ENCODE measurements at places on chromosomes 3 and 15.

GRCh38 chr3:123634149-123635051 lies 49.5 kb upstream of the HACD2 start:
- DNase-seq = no peak

GRCh38 chr3:75737831-75738493 lies 47.4 kb downstream of the ZNF717 start:
- DNase-seq = no peak

DNA sequence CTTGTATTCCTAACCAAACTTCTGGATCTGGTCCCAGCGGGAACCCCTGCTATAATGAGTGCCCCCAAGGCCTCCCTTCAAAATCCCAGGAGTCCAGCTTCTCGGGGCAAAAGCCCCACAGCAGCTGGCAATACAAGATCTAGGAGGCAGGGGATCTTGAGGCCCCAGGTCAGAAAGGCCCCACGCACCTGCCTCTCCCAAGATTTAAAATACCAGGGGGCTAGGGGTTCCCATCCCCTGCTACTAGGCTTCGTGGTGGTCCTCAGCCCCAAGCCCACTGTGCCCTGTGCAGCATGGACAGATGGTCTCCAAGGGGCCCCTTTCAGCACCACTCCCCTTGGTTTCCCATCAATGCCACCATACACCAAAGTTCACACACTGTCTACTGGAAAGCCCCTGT lies 15.8 kb upstream of the CYP11A1 start:
- DNase-seq = no peak

DNA sequence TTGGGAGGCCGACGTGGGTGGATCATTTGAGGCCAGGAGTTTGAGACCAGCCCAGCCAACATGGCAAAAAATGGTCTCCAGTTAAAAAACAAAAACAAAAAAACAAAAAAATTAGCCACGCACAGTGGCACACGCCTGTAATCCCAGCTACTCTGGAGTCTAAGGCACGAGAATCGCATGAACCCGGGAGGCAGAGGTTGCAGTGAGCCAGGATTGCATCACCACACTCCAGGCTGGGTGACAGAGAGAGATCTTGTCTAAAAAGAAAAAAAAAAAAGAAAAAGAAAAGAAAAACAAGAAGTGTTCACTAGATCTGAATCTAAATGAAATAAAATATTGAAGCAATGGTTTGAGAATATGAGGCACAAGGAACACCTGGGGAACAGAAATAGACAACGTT lies 36.7 kb downstream of the SLC9A9 start:
- DNase-seq = no peak

GRCh38 chr3:189355481-189356201 lies 183.9 kb downstream of the TPRG1 start:
- peak; percentile 16 for DNase-seq

- DNase-seq = no peak
These were observed 57.8 kb upstream of the KY start for GRCh38 chr3:134708671-134709070.

DNA sequence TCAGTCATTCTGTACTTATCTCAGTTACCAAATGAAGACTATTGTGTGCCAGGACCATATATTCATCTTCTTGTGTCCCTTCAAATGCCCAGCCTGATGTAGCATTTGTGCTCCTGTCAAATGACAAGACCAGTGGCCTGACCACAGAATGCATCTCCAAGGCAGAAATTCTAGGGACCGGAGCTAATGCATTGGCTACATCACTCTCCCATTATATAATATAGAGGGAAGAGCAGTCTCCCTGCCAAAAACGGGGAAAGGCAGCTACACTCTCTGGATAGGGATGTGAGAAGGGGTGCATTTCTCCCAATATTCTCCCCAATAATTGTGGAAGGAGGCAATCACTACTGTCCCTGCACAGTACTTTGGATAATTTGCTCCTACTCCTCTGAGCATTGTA lies 312.0 kb downstream of the EPHB1 start:
- DNase-seq = no peak

DNA sequence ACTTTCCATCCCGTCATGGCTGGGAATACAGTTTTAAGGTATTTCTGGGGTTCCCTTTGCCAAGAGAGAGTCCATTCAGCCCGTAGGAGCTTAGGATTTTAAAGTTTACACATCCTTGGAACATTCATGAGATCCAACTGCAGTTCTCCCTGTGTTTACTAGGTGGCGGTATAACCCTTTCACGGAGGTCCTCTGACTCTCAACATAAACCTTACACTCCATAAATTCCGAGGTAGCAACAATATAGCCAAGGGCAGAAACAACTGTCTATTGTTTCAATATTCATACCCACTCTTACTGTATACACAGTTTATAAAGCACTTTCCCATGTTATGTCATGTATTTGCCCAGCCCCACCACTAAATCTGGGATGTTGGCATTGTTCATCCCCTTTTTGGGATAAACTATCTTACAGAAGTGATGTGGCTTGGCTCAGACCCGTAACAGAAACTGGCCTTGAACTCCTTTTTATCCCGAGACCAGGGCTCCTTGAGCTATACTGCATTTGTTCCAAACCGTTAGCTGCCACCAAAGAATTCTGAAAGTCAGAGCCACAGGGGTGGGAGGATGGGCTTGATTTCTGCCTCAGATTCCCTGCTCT lies 69.2 kb upstream of the COL6A5 start:
- no peak for DNase-seq

DNA sequence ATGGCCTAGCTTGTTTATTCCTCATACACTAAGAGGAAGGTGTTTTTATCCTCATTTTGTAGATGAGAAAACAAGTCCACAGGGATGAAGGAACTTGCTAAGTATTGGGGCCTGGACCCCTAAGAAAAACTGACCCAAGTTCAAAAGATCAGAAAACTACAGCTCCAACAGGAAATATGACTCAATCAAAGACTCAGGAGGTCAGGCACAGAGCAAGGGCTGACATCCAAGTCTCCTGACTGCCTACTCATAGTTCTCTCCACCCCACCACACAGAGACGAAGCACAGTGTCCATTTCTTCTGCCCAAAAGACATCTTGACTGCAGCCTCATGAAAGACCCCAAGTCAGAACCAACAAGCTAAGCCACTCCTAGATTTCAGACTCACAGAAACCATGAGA lies 26.9 kb upstream of the TPM1 start:
- no peak for DNase-seq

DNA sequence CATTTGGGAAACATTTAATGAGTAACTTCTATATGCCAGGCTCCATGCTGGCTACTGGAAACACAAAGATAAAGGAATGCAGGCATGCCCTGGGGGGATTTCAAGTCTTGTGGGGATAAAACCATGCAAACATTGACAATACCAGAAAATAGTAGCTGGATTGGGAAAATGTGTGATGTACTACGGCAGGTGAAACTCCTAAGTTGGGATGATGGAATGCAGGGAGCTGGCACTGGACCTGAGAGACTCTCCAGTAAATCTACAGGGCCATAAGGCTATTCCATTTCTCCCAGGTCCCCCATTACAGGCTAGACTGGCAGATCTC lies 68.2 kb upstream of the NTRK3 start:
- no peak for DNase-seq

DNA sequence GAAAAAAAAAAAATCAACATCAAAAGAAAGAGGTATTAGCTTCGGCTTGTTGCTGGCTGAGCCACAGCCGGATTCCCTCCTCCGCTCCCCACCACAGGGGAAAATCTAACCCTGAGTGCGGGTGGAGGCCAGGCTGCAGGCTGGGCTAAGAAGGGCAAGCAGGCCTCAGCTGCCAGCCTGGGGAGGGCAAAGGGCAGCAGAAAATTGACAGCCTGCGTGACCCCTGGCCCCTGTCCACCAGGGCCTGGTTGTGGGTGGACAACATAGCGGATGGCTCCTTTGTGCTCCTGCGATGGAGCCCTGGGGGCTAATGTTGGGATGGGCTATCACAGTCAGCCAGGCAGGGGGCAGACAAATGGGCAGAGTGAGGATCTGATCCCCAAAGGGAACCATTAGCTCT lies 25.4 kb downstream of the CACNA2D2 start:
- DNase-seq = no peak

GRCh38 chr3:195703776-195704175 lies 17.0 kb upstream of the MUC20 start:
- no peak for DNase-seq

DNA sequence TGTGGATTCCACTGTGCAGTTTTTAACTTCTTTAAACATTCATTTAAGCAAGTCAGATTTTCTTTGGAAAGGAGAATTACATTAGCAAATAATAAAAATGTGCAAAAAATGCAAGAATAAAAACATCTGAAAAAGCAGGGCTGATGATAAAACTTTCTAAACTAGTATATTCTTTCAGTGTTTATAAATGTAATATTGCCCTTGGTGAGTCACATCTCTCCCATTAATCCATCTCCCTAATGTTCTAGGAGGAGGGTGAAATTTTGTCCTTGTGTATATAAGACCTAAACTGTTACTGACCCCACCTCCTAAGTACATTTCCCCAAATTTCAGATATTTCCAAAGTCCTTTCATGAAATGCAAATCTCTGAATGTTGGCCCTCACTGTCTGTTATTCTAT lies 28.5 kb upstream of the DCUN1D1 start:
- DNase-seq = no peak

DNA sequence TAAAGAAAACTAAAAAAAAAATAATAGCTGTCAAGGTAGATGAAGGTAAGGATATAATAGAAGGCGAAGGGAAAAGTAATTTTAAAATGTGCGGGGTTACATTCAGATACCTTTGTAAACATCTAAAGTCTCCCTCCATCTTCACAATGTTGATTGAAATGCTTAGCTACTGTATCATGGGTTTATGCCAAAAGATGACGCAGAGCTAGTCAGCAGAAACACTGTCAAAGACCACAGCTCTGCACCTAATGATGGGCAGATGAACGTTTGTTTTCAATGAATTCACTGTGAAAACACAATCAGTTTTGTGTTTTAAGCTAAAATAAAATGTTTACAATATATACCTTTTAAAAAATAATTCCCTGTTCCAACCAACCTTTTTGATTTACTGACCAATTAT lies 61.2 kb downstream of the RFTN1 start:
- DNase-seq = no peak

- DNase-seq = no peak
These were observed 657.7 kb upstream of the CCDC54 start for GRCh38 chr3:106719583-106719982.

- DNase-seq = no peak
These were observed 3.3 kb upstream of the HES1 start for GRCh38 chr3:194132465-194133286.

DNA sequence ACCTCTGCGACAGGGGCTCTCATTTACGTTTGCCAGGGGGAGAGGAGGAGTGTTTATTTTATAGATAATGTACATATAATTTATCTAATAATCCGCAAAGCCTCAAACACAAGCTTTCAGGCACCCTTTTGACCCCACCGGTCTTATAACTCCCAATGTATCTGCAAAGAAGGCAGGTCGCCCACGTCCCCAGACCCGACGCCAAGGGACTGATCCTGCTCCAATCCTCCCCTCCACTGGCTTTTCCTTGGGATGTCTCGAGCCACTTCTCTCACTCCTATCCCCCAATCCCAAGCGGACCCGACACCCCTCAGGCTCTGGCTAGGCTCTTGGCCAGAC lies 452 bp downstream of the DCP1A start:
- peak; percentile 1 for DNase-seq

DNA sequence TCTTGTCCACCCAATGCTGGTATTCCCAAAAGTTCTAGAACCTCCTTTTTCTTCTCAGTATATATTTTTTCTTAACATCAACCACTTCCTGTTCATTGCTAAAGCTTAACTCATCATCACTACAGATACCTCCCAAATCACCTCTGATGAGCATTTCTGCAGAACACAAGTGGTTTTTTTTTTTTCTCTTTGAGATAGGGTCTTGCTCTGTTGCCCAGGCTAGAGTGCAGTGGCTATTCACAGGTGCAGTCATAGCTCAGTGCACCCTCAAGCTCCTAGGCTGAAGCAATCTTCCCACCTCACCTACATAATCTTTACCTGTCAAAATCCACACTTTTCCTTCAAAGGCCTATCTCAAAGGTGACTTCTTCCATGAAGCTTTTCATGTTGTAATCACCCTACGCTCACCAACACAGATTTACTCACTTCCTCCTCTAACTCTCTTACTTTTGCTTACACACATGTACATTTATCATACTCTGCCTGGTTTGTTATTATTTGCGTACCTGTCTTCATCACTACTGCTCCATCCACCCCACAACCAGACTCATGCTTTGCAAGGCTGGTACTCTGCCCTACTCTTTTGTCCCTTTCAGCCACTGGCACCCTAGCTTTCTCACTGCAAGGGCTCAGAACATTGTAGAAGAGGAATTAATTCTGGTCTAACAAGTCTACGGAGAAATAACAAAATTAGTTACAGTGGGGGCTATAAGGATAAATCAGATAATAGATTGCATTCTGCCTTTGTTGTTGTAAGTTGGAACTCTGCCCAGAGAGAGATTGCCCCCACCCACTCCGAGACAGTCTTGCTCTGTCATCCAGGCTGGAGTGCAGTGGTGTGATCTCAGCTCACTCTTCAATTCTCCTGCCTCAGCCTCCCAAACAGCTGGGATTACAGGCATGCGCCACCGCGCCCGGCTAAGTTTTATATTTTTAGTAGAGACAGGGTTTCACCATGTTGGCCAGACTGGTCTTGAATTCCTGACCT lies 27.5 kb downstream of the HERC1 start:
- no peak for DNase-seq

DNA sequence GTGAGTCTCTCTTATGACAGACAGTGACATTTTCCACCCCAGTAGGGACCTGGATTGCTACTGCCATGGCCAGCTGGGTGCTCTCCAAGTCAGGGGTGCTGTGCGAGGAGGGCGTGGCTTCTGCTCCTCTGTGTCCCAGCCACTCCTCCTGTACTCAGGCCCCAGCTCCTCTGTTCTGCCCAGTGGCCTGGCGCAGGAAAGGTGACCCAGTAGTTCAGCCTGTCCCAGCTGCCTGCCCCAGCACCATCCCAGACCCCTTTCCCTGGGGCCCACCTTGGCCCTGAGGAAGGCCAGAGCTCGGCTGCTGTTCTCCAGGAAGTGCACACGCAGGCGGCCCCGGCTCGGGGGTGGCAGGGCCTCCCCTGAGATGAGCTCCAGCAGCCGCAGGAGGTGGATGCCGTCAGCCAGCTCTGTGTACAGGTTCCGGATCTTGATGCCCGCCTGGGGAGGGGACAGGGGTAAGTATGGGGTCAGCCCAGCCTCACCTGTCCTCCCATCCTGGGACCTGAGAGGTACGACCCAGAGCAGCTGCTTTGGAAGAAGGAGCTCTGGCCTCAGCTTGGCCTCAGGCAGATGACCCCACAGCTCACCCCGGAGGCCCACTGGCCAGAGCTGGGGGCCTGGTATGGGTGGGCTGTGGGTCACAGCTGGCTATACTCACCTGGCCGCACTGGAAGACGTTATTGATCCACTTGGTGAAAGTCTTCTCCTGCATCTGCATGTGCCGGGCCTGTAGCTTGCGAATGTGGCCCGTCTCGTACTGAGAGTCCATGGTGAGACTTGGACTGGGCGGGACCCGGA lies 1.0 kb downstream of the SPTBN5 start:
- no peak for DNase-seq

DNA sequence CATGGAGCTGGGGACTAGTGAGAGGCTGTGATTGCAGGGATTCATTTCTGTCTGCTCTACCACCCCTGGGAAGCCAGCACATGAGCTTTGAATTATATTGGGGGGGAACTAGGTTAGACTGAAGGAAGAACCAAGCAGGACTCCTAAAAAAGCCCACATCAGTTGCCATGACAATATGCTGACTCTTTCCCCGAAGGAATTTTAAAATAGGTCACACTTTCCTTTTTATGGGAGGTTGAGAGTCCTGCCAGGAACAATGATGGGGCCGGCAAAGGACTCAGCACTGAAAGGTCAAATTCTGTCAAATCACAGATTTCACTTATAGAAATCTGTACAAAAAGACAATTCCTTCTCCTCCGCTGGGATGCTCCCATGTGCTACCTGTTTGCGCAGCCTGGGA lies 130.8 kb downstream of the ZNF621 start:
- DNase-seq = no peak

GRCh38 chr15:56019060-56019793 lies 25.8 kb upstream of the NEDD4 start:
- DNase-seq = no peak
